Fibroblast of lung (primary cell): ENCODE measurements at places on chromosomes 4 and X. TPM values are rescaled to one million over a fixed set of nuclear protein-coding genes. Genes with fewer than 3 reads are reported as not detected.

The GPR34 gene
- not detected in 2 replicates for total RNA-seq

DNA sequence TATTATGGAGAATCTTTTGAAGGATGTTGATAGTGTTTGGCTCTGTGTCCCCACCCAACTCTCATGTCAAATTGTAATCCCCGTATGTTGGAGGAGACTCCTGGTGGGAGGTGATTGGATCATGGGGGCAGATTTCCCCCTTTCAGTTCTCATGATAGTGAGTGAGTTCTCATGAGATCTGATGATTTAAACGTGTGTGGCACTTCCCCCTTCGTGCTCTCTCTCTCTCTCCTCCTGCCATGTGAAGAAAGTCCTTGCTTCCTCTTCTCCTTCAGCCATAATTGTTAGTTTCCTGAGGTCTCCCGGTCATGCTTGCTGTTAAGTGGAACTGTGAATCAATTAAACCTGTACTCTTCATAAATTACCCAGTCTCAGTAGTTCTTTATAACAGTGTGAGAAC is 166.1 kb upstream of the NUDT6 start:
- no peak for DNase-seq
- H3K27ac ChIP-seq: no peak overlapping the region
- H3K4me3 ChIP-seq: no peak overlapping the region
- H3K27me3 ChIP-seq: no peaks in the 10 kb centered on the region

The SHROOM4 gene
- 0.50 and 0.51 TPM in 2 replicates for total RNA-seq

The ASB12 gene
- total RNA-seq: not detected in 2 replicates

- no peak for DNase-seq
- no peak overlapping the region for H3K27ac ChIP-seq
- H3K4me3 ChIP-seq: no peak overlapping the region
- H3K27me3 ChIP-seq: no peaks in the 10 kb centered on the region
- H3K36me3 ChIP-seq: no peaks in the 10 kb centered on the region
Measured at GRCh38 chr4:176406297-176406696, 86.5 kb downstream of the SPCS3 start.

DNA sequence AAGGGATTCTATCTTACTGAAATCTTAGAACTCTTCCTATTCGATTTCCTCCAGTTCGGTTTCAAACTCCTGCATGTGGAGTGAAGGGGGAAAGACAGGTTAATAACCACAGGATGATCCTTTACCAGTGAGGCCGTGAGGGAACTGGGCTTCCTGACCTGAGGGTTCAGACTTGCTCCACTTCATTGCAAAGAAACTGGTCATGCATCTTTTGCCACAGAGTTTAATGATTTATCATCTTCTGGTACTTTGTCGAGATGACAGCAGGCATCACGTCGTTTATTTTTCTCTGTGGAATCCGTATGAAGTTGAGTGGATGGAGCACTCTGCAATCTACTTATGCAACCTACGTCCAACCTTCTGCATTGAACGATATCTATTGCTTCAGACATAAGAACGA is 145.9 kb upstream of the NLGN4X start:
- H3K4me1 ChIP-seq: no peaks in the 10 kb centered on the region
- no peaks in the 10 kb centered on the region for H3K36me3 ChIP-seq
- no peak overlapping the region for H3K4me3 ChIP-seq
- DNase-seq: no peak
- no peaks in the 10 kb centered on the region for H3K27me3 ChIP-seq

The LDB2 gene
- 40.6 and 78.3 TPM in 2 replicates for total RNA-seq

The SORBS2 gene
- 0.26 and 0.33 TPM in 2 replicates for total RNA-seq

GRCh38 chr4:146335763-146336409 is 121.5 kb downstream of the REELD1 start:
- H3K27ac ChIP-seq: no peak overlapping the region
- no peaks in the 10 kb centered on the region for H3K36me3 ChIP-seq
- no peak overlapping the region for H3K4me3 ChIP-seq
- DNase-seq: peak; percentile 12
- H3K27me3 ChIP-seq: no peaks in the 10 kb centered on the region
- peaks cover 6% of the 10 kb centered on the region for H3K4me1 ChIP-seq

DNA sequence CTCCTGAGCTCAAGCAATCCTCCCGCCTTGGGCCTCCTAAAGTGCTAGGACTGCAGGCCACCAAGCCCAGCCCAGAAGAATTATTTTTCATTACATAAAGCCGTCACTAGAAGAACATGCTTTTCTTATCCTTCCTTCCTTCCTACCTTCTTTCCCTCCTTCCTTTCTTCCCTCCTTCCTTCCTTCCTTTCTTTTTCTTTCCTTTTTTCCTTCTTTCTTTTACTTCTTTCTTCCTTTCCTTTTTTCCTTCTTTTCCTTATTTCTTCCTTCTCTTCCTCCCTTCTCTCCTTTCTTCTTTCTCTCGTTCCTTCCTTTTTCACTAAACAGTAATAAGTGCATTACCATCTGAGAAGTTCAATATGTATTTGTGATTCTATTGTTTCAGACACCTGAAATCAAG is 121.4 kb downstream of the ATP10D start:
- no peaks in the 10 kb centered on the region for H3K27me3 ChIP-seq
- H3K4me1 ChIP-seq: no peaks in the 10 kb centered on the region
- H3K4me3 ChIP-seq: no peak overlapping the region
- DNase-seq: no peak

- H3K27me3 ChIP-seq: no peaks in the 10 kb centered on the region
- H3K4me3 ChIP-seq: no peak overlapping the region
- H3K27ac ChIP-seq: no peak overlapping the region
- H3K36me3 ChIP-seq: no peaks in the 10 kb centered on the region
Measured at GRCh38 chrX:122517786-122518185, 666.3 kb upstream of the GRIA3 start.

GRCh38 chr4:153466081-153466948 is at the start of gene TMEM131L:
Gene TMEM131L (plus strand): TSS chr4:153466360. CDS start chr4:153466398, 38 bp downstream.
- H3K4me3 ChIP-seq: peak within 1 kb of the TSS; percentile 81
- peaks cover 4% of the 10 kb centered on the region for H3K4me1 ChIP-seq
- peak; percentile 64 for DNase-seq
- peak within 1 kb of the TSS; percentile 43 for H3K27ac ChIP-seq
- H3K36me3 ChIP-seq: no peaks in the 10 kb centered on the region

DNA sequence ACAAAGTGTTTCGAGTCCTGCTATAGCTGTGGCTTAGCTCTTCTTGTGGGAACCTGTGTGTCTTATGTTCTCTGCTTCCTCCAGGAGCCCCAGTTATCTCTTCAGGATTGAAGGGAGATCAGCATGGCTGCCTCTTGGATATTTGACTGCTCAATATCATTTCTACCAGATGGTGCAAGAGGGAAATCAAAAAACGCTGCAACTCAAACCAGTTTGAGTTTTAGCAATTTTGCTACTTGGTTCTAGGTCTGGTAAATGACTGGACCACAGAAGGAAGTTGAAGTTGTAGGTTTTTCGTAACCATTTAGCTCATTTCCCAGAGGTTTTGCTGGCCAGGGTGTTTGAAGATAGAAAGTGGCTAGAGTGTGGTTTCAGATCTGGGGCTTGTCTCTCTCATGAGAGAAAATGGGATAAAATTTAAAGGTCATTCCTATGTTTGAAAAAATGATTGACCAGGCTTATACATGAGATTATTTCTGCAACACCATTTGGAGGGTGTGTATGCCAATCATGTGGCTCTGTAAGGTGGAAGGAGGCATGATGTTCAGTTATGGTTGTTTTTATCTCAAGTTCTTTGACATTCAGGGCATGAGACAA is 210.4 kb downstream of the SPRY1 start:
- H3K36me3 ChIP-seq: no peaks in the 10 kb centered on the region
- H3K27me3 ChIP-seq: no peaks in the 10 kb centered on the region
- H3K4me1 ChIP-seq: no peaks in the 10 kb centered on the region
- no peak overlapping the region for H3K27ac ChIP-seq
- no peak overlapping the region for H3K4me3 ChIP-seq

- peaks cover 6% of the 10 kb centered on the region for H3K4me1 ChIP-seq
- peak overlapping the region; percentile 81 for H3K27ac ChIP-seq
- H3K27me3 ChIP-seq: no peaks in the 10 kb centered on the region
- DNase-seq: peak; percentile 93
Measured at GRCh38 chr4:154164931-154165839, 326.4 kb downstream of the DCHS2 start.

GRCh38 chrX:36462142-36462541 is 542.6 kb downstream of the CFAP47 start:
- no peaks in the 10 kb centered on the region for H3K36me3 ChIP-seq
- DNase-seq: no peak
- H3K27ac ChIP-seq: no peak overlapping the region
- no peaks in the 10 kb centered on the region for H3K27me3 ChIP-seq

- no peak overlapping the region for H3K27ac ChIP-seq
- no peaks in the 10 kb centered on the region for H3K4me1 ChIP-seq
- DNase-seq: peak; percentile 18
- H3K36me3 ChIP-seq: no peaks in the 10 kb centered on the region
Measured at GRCh38 chrX:151019856-151020255, 36.7 kb downstream of the HMGB3 start.

DNA sequence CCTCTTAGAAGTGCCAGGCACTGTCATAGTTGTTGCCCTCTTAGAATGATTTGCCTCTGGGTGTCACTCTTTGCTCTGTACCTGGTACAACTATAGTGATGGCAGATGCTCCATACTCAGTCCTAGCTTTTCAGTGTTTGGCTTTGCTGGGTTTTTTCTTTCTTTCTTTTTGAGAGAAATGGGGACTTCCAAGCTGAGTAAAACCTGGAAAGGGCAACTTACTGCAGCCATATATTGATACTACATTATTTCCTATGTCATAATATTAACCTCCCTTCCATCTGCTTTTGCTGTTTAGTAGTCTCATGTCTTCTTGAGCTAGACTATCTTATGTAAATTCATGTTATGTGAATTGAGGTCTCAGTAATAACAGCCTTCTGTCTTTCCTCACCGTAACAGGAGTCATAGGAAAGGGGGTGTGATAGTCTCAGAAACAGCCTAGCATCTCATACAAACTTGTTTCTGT is 49.0 kb downstream of the NIPAL1 start:
- H3K4me1 ChIP-seq: no peaks in the 10 kb centered on the region
- no peak overlapping the region for H3K4me3 ChIP-seq
- H3K27ac ChIP-seq: no peak overlapping the region
- no peaks in the 10 kb centered on the region for H3K27me3 ChIP-seq
- no peak for DNase-seq

GRCh38 chr4:39233783-39234182 is 51.5 kb downstream of the WDR19 start:
- H3K27ac ChIP-seq: no peak overlapping the region
- no peak for DNase-seq
- no peaks in the 10 kb centered on the region for H3K27me3 ChIP-seq
- H3K4me1 ChIP-seq: no peaks in the 10 kb centered on the region
- H3K4me3 ChIP-seq: no peak overlapping the region
- H3K36me3 ChIP-seq: no peaks in the 10 kb centered on the region

DNA sequence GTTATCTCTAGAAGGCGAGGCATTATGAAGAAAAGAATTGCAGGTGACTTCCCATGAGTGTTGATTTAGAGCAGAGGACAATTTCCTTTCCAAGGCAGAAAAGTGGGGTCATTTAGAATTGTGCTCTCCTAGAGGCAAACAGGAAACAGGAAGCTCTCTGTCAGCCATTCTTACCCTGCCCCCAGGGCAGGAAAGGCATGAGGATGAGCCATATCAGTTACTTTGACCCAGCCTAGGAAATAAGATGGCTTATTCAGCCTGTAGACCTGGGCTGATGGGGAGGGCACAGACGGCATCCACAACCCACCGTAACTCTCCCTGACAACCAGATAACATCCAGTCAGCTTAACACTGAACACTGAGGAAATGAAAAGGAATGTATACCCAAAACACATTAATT is 88.8 kb upstream of the KDR start:
- no peak overlapping the region for H3K4me3 ChIP-seq
- H3K27me3 ChIP-seq: no peaks in the 10 kb centered on the region
- no peak overlapping the region for H3K27ac ChIP-seq
- DNase-seq: no peak
- H3K4me1 ChIP-seq: no peaks in the 10 kb centered on the region

- no peaks in the 10 kb centered on the region for H3K27me3 ChIP-seq
- H3K27ac ChIP-seq: no peak overlapping the region
- H3K4me1 ChIP-seq: no peaks in the 10 kb centered on the region
- H3K36me3 ChIP-seq: no peaks in the 10 kb centered on the region
Measured at GRCh38 chrX:70826715-70827114, 81.8 kb downstream of the TEX11 start.

The APLN gene
- 0.17 and 3.6 TPM in 2 replicates for total RNA-seq

GRCh38 chrX:19156186-19156585 is 33.9 kb upstream of the ADGRG2 start:
- no peaks in the 10 kb centered on the region for H3K36me3 ChIP-seq
- H3K4me1 ChIP-seq: no peaks in the 10 kb centered on the region
- DNase-seq: no peak
- no peak overlapping the region for H3K27ac ChIP-seq
- no peaks in the 10 kb centered on the region for H3K27me3 ChIP-seq

DNA sequence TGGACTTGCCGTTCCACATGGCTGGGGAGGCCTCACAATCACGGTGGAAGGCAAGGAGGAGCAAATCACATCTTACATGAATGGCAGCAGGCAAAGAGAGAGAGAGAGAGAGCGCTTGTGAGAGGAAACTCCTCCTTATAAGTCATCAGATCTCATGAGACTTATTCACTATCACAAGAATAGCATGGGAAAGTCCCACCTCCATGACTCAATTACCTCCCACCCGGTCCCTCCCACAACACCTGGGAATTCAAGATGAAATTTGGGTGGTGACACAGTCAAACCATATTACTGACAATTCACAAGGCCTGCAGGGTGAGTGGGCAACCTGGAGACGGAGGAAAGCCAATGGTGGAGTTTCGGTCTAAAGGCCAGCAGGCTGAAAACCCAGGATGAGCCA is 394.3 kb upstream of the TRAM1L1 start:
- no peak overlapping the region for H3K27ac ChIP-seq
- no peaks in the 10 kb centered on the region for H3K4me1 ChIP-seq
- H3K27me3 ChIP-seq: no peaks in the 10 kb centered on the region
- no peak overlapping the region for H3K4me3 ChIP-seq
- no peaks in the 10 kb centered on the region for H3K36me3 ChIP-seq

DNA sequence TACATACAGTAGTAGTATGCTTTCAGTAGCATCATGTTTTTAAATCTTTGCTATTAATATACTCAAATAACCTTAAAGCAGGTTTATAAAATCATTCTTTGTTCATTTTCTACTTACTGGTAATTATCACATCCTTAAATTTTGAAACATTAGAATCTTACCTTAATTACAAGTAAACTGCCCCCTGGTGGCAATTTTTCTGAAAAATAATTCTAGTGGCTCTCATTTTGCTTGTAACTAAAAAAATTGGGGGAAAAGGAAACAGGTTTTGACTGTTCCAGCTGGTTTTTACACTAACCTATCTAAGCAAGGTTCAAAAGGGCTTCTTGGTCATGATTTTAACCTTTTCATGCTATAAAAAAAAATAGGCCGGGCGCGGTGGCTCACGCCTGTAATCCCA is 18.5 kb upstream of the DCAF4L1 start:
- H3K36me3 ChIP-seq: no peaks in the 10 kb centered on the region
- DNase-seq: peak; percentile 38
- no peaks in the 10 kb centered on the region for H3K4me1 ChIP-seq
- no peaks in the 10 kb centered on the region for H3K27me3 ChIP-seq
